ENCODE measurements at places on chromosomes 3 and 15. TPM values are rescaled to one million over a fixed set of nuclear protein-coding genes. Genes with fewer than 3 reads are reported as not detected.

TJP1 gene
- 44.9 TPM for total RNA-seq

PDZRN3 gene
- 59.6 TPM for total RNA-seq

CISH gene
- 0.53 TPM for total RNA-seq

HOMER2 gene
- total RNA-seq: 6.5 TPM

CD86 gene
- total RNA-seq: not detected

CCR5 gene
- total RNA-seq: not detected

Data from aortic smooth muscle cell (primary cell).